ENCODE measurements at places on chromosomes 6 and 20.

- DNase-seq: no peak
Measured at GRCh38 chr20:46351357-46352058, 43.2 kb upstream of the CDH22 start.

DNA sequence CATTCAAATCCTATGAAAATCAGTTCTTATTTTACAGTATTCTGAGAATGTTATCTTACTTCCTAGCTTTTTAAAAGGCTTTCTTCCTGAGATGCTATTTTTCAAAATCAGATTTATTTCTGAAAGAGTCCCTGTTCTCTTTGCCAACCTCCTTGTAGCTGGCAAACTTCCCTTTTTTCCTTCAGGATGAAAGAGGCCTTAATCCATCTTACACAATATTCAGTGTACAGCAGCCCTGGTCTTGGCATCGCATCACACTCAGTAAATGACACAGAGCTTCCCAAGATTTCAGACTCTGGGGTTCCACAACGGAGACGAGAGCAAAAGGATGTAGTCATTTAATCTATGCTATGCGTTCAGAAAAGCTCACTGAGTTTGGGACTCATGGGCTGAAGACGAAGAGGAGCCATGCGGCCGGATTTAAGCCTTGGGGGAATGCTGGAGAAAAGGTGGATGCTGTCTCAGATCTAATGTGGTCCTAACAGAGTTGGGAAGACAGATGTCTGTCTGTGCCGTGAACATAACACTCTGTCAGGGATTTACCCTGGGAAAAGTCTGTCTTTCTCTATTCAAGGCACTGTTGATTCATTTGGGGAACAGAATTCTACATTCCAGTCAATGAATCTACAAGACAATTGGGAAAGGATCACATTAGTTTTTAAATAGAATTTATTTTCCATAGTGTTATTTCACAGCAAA, 616.4 kb upstream of the AGPAT4 start:
- DNase-seq: no peak

DNA sequence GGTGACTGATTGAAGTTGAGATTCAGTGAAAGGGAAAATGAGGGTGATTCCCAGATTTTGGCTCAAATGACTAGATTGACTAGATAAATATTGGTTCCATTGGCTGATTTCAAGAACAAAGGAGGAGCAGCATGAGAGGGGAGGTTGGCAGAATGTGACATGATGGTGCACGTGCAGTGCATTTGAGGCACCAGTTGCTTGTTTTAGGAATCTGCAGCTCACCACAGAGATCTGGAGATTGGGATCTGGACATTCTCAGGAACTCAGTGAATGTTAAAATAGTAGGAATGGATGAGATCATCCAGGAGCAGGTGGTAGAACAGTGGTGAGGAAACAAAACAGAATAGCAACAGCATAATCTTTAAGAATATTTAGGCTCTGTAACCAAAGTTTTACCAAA, 496.3 kb downstream of the DHX35 start:
- DNase-seq: no peak

DNA sequence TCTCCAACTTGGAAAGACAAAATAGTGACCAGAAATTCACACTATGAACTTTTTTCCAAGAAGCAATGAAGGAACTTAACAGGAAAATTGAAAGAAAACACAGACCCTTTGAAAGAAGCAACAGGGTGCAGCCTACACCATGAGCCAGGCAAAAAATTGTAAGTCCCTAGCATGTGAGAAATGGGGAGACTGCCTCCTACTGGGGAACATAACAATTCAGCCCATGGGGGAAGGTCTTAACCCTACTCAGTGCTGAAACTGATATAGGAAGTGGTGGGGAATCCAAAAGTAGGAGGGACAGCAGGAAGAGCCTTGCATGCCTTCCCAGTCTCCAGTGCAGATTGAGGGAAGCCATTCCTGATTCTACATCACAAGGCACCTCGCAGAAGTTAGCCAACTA, 235.1 kb upstream of the UFL1 start:
- no peak for DNase-seq

DNA sequence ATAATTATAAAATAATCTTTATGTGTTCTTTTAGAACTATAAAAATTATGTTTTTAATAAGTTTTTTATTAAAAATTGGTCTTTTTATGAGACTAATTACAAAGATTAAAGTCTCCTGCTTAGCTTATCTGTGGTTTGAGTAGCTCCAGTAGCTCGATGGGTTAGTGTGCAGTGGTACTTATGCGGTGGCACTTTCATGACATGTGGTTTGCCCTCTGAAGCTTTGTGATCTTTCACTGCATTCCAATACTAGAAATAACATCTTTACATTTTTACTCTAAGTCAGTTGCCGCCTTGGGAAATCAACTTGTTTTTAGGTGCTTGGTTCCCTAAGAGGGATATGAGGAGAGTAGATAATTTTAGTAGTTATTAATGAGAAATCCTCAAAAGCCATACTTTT, 699.5 kb upstream of the FLRT3 start:
- DNase-seq: no peak

- DNase-seq: no peak
Measured at GRCh38 chr6:21132856-21133838, 460.4 kb upstream of the SOX4 start.

- no peak for DNase-seq
Measured at GRCh38 chr6:113634352-113635163, 222.6 kb upstream of the MARCKS start.

DNA sequence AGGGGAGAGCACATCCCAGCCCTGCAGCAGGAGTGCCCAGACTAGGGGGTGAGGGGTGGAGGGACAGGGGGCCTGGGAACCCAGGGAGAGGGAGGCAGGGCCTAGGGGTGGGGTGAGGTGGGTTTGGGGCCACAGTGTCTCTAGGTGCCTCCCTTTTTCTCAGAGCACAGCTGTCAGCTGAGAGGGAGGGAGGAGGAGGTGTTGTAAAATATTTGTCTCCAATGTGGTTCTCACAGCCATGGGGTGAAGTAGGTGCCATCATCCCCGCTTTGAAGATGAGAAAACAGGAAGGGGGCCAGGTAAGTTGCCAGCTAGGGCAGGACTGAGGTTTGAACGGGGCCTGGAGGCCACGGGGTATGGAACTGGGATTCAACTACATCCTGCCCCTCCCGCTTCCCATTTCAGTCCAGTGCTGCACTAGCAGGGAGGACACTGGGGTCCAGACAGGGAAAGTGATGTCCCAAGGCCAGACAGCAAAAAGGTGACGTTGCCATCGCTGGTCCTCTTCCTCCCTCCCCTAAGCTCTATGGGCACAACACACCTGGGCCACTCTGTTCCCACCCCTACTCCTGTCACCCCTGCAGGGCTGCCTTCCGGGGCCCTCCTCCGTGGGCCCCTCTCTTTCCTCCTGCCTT, 20.3 kb downstream of the PACSIN1 start:
- DNase-seq: peak; percentile 8

DNA sequence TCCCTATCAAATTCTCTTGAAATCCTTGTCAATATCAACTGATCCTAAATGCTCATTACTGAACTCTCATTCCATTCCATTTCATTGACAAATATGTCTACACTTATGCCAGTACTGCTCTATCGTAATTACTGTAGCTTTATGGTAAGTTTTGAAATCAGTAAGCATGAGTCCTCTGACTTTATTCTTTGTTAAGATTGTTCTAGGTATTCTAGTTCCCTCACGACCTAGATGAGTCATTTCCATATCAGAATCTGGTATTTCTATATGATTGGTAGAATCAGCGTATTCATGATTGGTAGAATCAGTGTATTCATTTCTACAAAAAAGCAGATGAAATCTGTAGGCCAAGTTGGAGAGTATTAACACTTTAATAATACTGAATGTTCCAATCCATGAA, 318.6 kb upstream of the RUNX2 start:
- DNase-seq: no peak

GRCh38 chr20:25308083-25308491, 60.2 kb downstream of the PYGB start:
- no peak for DNase-seq

DNA sequence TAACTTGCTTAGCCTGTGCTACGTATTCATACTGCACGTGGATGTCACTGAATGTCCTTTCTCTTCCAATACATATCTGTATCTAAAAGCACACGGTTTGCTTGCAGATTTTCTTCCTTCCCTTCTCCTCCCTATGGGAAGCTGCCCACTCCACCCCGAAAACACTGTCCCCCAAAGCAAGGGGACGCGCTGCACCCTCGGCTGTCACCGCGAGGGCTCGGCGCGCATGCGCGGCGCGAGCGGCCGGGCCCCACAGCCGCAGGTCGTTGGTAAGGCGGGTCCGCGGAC, 659 bp downstream of the TMX4 start:
- peak; percentile 56 for DNase-seq

DNA sequence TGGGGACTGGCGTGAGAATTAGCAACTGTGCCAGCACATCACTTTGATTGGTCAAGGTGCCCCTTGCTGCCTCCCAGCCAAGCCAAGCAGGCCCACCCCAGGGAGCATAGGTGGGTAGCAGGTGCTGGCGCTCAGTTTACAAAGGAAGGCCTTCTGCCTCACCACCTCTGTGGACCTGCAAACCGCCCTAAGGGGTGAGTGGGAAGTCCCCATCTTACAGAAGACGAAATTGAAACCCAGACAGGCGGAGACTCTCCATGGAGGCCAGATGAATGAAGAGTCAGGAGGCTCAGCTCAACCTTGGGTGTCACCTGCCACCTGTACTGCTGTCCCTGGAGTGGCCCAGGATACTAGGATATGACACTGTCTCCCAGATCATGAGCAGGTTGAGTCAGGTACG, 21.5 kb upstream of the MAS1L start:
- DNase-seq: no peak

DNA sequence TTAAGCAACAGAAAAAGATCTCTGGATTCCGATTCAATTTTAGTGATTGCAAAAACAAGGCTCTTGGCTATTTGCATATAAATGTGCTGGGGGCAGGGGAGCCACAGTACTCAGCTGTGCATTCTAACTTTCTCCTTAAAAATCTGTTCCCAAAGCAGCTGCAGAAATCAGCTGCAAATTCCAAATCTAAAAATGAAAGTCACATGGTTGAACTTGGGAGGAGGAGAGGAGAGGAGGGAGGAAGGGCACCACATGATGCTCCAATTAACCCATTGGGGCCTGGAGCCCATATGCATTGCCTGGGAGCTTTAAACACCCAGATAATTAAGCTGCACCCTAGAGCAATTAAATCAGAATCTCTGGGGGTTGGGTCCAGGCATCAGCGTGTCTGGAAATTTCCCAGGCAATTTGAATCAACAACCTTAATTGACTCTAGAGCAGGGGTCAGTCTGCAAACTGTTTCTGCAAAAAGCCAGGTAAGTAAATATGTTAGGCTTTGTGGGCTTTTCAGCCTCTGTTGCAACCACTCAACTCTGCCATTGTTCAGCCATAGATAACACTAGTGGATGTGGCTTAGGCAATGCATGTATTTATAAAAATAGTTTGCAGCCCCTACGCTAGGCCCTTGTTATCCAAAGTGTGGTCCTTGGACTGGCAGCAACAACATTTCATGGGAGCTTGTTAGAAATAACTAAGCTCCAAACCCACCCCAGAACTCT, 508.1 kb downstream of the KIF16B start:
- DNase-seq: no peak

- DNase-seq: no peak
Measured at GRCh38 chr6:118780668-118781067, 113.3 kb upstream of the ASF1A start.

Data from CD4-positive, alpha-beta T cell (primary cell).